ENCODE measurements at places on chromosomes 3 and 15.

DNA sequence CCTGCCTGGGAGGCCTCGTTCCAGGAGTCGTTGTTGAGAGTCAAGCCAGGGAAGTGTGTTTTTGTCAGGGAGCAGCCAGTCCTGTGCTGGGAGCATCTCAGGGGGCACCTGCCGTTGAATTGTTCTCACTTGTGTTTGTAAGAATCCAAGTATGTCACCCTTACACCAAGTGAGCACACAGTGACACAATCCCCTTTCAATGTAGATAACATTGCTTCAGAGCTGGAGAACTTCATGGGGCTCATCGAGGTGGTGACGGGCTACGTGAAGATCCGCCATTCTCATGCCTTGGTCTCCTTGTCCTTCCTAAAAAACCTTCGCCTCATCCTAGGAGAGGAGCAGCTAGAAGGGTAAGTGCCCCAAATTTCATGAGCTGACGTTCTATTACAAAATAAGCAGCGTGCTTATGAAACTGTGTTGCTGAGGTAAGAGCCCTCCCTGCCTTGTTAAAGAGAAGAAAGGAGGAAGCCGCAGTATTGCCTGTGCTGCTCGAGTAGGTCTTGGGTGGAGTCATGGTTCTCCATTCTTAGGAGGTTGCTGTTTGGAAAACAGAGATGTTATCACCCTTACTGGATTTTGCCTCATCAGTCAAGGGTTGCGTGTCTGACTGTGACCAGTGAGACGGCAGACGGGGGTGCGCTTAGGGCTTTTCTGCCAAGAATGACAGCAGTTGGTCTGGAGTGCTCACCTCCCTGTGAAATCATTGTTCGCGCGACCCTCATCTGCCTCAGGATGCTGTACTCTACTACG, 108.1 kb downstream of the PGPEP1L start:
- DNase-seq, result no peak

- no peak for DNase-seq
Measured at GRCh38 chr3:151491525-151491924, 30.7 kb upstream of the IGSF10 start.

GRCh38 chr3:57791245-57791644, 35.1 kb downstream of the SLMAP start:
- DNase-seq, result no peak

GRCh38 chr15:58309963-58310928, 121.5 kb upstream of the LIPC start:
- no peak for DNase-seq

DNA sequence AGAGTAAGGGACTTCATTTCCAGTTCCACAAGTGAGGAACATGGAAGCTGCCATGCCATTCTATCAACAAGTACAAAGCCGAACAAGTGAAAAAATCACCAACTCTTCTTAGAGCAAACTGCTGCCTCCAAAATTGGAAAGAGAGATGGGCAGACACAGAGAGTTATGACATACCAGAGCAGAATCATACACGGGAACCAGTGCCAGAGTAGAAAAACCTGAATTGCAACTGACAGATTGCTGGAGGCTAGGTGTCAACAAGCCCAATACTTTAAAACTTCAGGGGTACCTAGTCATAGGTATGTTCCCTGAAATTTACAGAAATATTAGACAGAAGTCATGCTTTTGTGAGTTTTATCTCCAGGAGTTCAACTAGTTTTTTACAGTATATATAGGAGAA, 62.0 kb downstream of the TTBK2 start:
- DNase-seq, result no peak

GRCh38 chr3:141940194-141940776, 63.8 kb downstream of the ATP1B3 start:
- peak; percentile 35 for DNase-seq

DNA sequence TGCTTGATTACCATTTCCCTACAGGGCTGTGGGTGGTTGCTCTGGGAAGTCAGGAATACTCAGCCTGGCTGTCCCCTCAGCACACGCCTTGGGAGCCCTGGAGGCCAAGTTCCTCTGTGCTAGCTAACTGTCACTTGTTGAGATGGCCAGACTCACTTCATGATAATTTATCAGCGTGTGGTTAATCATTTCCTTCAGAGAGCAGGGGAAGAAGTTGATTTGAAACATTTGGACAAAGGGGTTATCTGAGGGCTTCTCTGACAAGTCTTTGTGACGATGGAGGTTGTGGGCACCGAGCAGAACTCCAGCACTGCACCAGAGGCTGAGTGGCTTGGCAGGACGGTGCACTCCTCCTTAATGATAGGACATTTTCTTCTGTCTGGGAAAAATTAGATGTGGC, 61.9 kb downstream of the WHAMM start:
- DNase-seq, result no peak

GRCh38 chr15:47725906-47726305, 8.6 kb downstream of the SEMA6D start:
- no peak for DNase-seq

DNA sequence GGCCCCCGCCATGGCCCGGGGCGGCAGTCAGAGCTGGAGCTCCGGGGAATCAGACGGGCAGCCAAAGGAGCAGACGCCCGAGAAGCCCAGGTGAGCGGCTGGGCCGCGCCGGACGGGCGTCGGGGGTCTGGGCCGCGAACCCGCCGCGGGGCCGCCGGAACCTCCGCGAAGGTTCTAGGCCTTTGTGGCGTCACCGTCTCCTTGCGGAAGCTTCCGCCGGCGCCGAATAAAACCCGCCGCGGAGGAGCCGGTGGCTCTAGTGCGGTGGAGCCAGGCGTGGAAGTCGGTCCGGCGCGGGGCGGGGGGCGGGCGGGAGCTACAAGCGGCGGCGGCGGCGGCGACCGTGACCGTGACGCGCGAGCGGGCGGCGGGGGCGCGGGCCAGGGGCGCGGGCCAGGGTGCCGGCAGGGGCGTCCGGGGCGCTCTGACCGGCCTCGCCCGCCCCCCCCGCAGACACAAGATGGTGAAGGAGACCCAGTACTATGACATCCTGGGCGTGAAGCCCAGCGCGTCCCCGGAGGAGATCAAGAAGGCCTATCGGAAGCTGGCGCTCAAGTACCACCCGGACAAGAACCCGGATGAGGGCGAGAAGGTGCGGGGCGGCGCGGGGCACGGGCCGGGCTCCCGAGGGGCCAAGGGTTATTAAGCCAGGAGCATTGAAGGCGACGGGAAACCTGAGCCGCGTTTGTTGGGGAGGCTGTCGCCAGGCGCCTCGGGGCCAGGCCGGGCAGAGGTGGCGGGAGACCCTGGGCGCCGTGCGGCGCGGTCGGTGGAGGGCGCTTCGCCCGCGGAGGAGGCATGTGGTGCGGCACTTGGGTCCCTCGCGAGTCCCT, at the start of gene DNAJA4:
TSS of gene DNAJA4 (plus strand) at position 259 of the 833 bp plus-strand sequence. CDS start at position 461, 202 bp downstream.
- peak; percentile 55 for DNase-seq

DNA sequence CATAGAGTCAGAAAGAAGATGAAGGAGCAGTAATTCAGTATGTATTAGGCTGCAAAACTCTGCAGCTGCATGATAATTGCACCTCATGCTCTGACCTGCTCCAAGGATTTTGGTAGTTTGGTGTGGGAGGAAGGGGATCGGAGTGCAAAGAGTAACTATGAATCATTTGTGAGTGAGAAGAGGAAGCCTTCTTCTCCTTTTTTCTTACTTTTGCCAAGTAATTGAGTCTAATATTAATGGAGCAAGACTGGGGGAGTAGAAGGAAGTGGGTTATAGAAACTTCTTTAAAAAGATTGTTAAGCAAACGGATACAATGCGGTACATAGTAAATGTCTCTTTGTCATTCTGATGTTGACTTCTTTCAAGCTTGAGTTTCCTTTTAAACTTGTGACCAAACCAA, 276.5 kb downstream of the EDEM1 start:
- DNase-seq, result no peak

DNA sequence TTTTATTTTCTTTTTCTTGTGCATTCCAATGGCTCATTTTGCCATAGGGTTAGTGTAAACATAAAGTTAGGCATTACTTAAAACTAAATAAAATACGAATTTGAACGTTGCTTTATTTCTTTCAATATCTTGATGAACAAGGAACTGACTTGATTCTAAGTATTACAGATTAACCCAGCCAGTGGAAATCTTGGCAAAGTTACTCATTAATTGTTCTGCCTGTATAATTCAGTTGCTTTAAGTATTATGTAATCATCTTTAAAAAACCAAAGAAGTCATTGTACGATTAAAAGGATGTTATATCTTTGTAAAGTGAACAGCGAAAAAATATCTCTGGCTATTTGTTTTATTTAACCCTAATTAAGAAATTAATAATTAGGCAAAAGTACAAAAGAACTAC, 737.9 kb upstream of the BCHE start:
- DNase-seq, result no peak

DNA sequence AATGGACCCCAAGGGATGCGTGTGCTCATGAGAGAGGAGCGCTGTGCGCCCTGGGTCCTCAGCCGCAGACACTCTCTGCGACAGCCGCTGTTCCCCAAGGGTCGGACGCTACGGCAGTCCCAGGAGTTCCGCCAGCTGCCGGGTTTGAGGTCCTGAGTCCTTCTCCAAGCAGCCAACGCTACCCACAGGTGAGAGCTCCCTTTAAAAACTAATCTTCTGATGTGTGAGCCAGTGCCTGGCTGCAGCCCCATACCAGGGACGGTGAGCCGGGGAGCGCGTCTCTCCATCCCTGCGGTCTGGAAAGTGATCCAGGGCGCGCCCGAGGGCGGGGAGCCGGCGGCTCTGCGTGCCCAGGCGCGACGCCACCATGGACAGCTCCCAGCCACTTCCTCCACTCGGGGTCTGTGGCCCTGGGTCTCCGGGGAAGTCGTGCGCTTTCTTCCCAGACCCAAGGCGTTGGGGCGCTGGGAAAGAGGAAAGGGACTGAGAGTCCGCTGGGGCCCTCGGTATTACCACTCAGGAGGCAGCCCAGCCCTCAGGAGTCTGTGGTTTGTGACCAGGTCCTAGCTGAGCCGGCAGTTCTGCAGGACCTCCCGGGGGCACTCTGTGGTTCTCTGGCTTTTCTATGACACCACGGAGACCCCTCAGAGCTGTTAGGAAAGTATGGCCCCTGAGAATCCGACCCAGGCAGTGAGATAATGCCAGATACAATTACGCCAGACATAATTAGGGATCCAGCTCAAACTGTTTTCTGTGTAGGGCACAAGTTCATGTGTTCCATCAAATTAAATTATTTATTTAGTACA, 1.4 kb downstream of the CEMIP start:
- no peak for DNase-seq

DNA sequence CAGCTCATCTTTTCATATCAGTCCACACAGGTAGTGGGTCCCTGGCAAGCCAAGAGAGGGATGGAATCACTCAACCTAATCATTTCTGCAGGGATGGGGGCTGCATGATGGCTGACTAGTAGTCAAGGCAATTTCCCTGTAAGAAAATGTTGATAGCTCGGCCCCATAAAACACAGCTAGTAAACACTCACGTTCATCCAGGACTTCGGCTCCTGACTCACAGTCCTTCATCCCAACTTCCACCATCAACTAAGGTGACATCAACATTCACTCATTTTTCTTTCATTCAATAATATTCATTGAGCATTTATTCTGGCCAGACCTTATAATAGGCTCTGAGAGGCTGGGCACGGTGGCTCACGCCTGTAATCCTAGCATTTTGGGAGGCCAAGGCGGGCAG, 4.4 kb upstream of the ACAP2 start:
- DNase-seq, result no peak

DNA sequence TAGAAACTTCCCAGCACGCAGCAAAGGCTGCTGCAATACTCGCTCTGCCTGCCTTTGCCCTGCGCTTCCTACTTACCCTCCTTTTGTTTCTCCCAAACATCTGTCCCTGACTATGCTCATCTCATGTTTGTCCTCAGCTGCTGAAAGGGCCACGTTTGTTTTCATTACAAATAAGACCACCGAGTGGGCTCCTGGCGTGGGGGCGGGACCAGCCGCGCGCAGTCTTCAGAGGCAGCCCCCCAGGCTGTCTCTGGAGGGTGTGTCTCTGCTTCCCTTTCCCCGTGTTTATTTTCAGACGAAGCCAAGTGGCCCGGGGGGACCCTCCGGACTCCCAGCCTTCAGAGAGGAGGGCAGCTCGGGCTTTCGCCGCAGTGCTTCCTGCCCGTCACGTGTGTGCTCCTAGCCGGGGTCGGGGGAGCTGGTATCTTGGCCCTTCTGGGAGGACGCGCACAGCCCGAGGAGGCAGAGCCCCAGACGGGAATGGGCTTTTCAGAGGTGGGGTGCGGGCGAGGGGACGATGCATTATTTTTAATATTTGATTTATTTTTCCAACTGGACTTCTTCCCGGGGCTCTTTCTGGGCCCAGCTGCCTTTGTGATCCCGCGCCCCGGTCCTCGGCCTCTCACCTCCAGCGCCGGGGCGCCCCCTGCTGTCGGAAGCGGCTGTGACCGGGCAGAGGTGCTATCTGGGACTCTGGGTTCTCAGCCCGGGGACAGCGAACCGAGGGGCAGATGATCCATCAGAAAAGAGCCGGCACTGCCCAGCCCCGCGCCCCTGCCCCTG, 70.0 kb upstream of the CGNL1 start:
- peak; percentile 67 for DNase-seq

- no peak for DNase-seq
Measured at GRCh38 chr3:22156868-22157267, 405.9 kb upstream of the ZNF385D start.

GRCh38 chr3:13075986-13076654, 2.9 kb upstream of the IQSEC1 start:
- no peak for DNase-seq

DNA sequence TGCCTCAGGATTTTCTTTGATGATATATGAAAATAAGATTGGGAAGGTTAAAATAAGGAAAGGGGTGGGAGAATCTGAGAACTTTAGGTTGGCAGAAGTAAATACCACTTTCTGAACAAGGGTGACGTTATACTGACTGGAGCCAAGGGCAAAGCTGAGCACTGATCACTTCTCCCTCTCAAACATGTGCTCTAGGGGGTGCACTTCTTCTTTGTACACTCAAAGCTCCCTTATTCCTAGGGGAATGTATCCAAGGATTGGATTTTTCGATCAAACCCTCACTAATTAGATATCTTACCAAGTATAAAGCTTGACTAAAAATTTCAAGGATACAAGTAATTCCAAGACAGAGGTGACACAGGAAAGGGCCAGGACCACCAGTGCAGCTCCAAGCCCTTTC, 243.9 kb upstream of the UMPS start:
- DNase-seq, result peak; percentile 68

GRCh38 chr3:45688194-45688881, 858 bp upstream of the SACM1L start:
- DNase-seq, result no peak

DNA sequence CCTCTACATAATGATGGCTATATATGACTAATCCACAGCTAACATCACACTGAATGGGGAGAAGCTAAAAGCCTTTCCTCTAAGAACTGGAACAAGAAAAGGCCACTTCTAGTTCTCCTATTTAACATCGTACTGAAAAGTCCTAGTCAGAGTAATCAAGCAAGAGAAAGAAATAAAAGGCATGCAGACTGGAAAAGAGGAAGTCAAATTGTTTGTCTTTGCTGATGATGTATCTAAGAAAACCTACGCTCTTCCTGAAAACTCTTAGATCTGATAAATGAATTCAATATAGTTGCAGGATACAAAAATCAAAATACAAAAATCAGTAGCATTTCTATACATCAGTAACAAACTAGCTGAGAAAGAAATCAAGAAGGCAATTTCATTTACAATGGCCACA, 116.9 kb downstream of the TP63 start:
- DNase-seq, result no peak

GRCh38 chr3:65619451-65619881, 419.3 kb downstream of the MAGI1 start:
- DNase-seq, result no peak

GRCh38 chr3:94071713-94072284, 8.9 kb downstream of the NSUN3 start:
- DNase-seq, result no peak

All from pons (tissue), 1 donor.